HEK293T (cell line): ENCODE measurements at places on chromosomes 4 and X.

DNA sequence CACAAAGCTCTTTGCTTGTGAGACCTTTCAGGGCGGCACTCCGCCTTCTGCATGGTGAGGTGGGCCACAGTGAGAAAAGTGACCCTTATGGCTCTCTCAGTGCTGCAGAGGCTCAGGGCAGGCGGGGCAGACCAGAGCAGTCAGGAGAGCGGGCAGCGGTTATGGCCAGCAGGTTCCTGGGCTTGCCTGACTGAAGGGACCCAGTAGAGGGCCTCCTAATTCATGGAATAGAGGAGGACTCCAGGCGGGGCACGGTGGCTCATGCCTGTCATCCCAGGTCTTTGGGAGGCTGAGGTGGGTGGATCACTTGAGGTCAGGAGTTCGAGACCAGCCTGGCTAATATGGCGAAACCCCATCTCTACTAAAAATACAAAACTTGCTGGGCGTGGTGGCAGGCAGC is 91.4 kb downstream of the CLNK start:
- peak; percentile 14 for DNase-seq

DNA sequence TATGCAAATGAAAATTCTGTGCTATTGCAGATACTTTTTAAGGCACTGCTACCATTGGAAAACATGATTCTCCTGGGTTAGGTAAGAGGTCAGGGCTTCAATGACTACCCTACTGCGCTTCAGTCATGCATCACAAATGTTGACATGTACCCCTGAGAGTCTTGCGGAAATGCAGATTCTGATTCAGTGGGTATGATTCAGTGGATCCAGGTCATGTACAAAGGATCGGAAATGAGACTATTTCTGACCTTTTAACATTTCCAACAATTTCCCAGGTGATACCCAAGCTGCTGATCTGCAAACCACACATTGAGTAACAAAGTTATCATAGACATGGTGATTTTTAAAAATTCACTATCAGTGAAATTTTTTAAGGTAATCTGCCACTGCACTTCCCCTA is 62.6 kb downstream of the DDX53 start:
- DNase-seq = no peak

GRCh38 chrX:82734140-82734539 is 774.0 kb upstream of the POU3F4 start:
- no peak for DNase-seq

GRCh38 chr4:143294310-143294709 is 42.4 kb upstream of the GAB1 start:
- DNase-seq = no peak

GRCh38 chrX:130770615-130771014 is 132.4 kb downstream of the ENOX2 start:
- no peak for DNase-seq

GRCh38 chr4:87919941-87920340 is 55.6 kb upstream of the SPP1 start:
- DNase-seq = no peak

DNA sequence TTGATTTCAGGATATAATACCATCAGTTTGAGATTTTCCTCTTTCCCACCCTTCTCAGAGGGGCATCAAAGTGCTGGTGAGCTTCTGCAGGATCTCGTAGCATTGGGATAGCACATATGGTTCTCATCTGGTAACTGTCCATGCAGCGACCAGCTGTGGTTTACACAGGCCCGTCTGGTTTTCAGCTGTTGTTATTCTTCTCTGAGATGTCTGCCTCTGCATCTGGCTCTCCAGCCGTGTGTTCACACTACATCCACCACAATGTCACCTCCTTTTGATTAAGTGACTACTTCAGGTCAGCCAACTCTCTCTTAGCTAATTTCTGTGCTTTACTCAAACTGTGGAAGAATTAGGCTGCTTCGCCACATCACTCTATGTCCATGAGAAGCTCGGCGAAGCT is 676.7 kb upstream of the TENM3 start:
- DNase-seq = no peak

GRCh38 chr4:16503421-16504100 is 277.3 kb upstream of the TAPT1 start:
- DNase-seq = no peak

- no peak for DNase-seq
Measured at GRCh38 chr4:99834569-99834968, 17.9 kb downstream of the DAPP1 start.

DNA sequence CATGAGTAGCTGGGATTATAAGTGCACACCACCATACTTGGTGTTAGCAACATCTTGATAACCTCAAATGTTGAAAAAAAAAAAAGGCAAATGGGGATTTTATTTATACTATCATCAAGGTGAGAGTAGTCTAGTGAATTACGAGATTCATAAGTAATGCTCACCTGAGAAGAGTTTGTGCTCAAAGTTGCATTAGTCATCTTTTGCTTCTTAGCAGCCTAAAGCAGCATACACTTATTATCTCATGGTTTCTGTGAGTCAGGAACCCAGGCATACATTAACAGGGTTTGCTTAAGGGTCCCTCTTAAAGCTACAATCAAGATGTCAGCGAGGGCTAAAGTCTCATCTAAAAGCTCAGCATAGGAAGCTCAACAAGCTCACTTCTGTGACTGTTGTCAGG is 8.2 kb upstream of the EXOSC9 start:
- no peak for DNase-seq

- DNase-seq = no peak
Measured at GRCh38 chr4:5708449-5709206, at the start of gene EVC2. EVC2 (minus strand) TSS chr4:5708559; CDS start chr4:5708513, 46 bp downstream.

GRCh38 chr4:179165000-179165738 is 1722.9 kb upstream of the AGA start:
- DNase-seq = no peak
